ENCODE measurements at places on chromosomes 2 and 18.

- DNase-seq, result no peak
Measured at GRCh38 chr2:150484461-150485021, 2.9 kb downstream of the RND3 start.

DNA sequence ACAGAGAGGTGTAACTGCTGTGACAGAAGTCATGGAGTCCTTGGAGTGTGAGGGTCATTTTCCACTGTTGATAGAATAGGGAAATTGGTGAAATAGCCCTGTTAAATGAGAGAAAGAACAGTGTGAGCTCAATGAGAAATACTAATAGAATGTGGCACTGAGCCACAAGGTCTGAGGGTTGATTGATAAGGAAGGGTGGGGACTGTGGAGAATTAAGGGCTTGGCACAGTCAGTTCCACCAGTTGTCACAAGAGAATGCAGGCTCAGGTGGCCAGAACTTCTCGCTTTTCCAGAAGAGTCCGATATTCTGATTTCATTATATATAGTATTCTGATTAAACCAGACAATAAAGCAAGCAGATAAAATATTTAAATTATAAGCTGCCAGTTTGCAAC lies 9.1 kb upstream of the IL1RN start:
- no peak for DNase-seq

GRCh38 chr2:166147883-166148282 lies 20.1 kb upstream of the SCN1A start:
- no peak for DNase-seq

DNA sequence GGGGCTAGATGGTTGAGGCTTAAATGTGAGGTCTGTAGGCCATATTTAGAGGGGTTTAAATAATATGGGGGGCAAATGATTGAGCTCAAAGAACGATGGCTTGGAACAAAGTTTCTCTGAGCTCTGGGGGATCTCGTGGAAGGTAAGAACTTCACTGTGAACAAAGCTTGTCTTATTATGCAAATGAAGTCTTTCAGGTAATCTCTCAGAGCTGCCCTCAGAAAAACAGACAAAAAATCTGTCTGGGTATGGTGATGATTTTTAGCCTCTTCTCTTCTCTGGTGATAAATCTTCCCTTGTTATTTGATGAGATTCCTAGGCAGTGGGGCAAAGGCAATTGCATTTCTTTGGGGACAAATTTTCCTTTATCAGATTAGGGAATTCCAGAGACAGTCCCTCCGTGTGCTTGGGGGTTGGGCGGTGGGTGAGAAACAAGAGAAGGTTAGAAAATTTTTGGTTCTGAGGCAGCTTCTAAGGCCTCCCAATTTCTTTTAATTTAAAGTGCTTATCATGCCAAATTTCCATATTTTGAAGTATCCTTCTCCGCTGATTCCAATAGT lies 760.4 kb downstream of the TSN start:
- no peak for DNase-seq

- no peak for DNase-seq
Measured at GRCh38 chr2:205936446-205936845, 149.5 kb downstream of the INO80D start.

DNA sequence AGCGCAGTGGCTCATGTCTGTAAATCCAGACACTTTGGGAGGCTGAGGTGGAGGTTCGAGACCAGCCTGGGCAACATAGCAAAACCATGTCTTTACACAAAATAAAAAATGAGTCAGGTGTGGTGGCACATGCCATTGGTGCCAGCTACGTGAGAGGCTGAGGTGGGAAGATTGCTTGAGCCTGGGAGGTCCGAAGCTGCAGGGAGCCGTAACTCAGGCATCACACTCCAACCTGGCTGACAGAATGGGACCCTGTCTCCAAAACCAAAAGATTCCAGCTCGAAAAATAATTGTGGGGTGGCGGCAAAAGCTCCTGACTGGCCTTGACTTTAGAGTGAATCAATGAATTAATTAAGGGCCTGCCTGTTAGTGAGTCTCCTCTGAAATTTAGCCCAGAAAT lies 1.2 kb upstream of the ALPP start:
- no peak for DNase-seq

- DNase-seq, result no peak
Measured at GRCh38 chr2:239897596-239898235, 127.4 kb downstream of the NDUFA10 start.

GRCh38 chr2:237213315-237214022 lies 127.8 kb downstream of the COPS8 start:
- DNase-seq, result no peak

- DNase-seq, result no peak
Measured at GRCh38 chr2:45119038-45119437, 109.8 kb upstream of the SIX2 start.

- DNase-seq, result no peak
Measured at GRCh38 chr18:57352271-57352701, at the start of gene ST8SIA3. Gene ST8SIA3 (plus strand): TSS chr18:57352557. CDS start chr18:57352847, 290 bp downstream.

- DNase-seq, result no peak
Measured at GRCh38 chr2:24824966-24825882, 32.0 kb downstream of the CENPO start.

- DNase-seq, result no peak
Measured at GRCh38 chr2:16115881-16116830, 175.8 kb downstream of the MYCN start.

DNA sequence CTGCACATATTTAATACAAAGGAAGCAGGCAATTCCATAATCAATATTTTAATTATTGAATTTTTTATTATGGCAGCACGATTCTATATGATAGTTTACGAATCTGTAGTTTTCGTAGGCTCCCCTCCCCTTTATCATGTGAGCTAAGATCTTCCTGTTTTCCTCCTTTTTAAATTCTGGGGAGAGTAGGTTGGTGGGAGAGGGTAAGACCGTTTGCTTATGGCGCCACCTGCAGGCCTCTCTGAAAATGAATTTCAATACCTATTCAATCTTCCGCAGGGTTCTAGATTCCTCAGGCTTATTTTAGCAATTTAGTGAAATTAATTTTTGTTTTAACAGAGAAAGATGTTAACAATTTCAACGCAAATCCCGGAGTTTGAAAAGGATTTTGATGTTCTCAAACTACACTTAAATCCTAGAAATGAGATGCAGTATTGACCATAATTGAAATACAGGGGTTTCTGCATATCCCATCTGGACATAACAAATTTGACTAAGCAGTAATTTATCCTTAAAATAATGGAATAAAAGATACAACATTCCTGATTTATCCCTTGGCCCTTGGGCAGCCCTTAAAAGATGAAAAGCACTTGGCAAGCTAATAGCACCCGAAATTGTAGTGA lies 12.8 kb upstream of the GBX2 start:
- peak; percentile 59 for DNase-seq

DNA sequence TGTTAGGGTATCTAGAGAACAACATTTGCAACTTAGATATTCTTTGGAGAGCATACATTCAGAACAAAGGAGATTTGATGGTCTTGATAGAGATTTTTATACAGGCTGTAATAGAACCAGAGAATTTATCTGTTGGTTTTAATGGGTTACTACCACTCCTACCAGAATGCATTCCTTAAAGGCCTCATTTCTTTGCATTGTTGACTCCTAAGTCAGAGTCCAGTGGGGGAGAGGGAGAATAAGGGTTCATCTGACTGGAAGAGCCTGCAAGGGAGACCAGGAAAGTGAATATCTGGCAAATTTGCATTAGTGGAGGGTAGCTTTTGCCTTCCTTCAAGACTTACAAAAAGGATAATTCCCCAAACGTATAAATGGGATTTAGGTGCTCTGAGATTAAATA lies 29.7 kb downstream of the AGPS start:
- DNase-seq, result no peak

DNA sequence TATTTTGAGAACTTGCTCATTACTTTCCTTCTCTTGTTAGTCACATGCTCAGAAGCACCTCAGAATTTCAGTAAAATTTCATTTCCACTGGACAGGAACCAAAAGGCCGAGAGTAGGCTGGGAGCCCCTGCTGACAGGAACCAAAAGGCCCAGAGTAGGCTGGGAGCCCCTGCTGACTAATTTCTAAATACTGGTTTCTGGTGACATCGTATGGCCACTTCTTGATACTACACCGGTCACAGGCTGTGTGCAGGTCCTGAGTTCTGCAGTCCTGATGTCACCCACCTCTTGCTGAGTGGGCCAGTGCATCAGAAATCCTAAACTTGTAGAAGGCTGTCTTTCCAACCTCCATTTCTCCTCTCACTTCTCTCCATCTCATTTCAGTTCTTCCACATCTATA lies 17.7 kb upstream of the EN1 start:
- DNase-seq, result peak; percentile 3

GRCh38 chr18:78980777-78981380 lies 1.3 kb downstream of the SALL3 start:
- no peak for DNase-seq

DNA sequence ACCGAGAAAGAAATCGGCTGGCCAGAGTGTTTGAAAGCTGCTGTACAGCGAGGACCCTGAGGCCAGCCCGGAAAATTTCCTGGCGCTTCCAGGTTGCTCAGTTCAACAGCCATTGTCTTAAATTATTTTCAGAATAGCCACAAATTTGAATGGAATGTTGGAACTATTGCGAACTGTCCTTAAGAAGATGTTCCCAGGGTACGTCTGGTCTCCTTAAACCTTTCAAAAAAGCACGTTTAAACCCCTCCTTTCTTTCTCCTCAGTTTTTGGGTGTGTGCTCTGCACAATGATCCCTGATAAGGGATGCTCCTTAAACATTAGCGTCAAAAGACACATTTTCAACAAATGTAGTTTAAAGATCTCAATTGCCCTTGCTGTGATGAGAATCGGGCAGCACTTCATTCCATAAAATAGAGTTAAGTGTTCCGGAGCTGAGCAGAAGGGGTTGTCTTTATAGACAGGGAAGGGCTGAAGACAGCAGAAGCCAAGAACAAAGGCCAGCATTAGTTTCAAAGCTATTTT lies 14.5 kb upstream of the LPIN2 start:
- no peak for DNase-seq

DNA sequence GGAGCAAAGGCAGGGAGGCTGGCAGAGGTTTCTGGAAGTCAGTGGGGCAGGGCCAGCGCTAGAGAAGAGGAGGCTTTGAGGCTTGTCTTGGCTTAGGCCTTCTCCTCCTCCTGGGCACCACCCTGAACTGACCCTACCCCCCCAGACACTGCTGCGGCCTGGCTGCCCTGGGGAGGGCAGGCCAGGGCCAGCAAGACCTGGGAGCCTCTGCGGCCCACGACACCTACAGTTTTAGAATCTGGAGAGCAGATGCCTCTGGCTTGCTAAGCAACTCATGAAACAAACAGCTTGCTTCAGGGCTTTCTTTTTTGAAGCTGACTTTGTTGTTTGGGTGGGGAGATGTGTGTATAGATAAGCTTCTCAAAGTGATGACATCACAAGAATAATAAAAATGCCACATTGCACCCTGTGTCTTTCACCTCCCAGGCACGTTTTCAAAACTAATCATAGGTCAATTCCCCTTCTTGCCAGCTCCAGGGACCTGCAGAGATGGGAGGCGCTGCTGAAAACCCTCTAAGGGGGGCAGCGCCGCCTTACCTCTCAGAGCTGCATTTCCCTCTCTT lies 46.2 kb upstream of the SMAD7 start:
- DNase-seq, result no peak

DNA sequence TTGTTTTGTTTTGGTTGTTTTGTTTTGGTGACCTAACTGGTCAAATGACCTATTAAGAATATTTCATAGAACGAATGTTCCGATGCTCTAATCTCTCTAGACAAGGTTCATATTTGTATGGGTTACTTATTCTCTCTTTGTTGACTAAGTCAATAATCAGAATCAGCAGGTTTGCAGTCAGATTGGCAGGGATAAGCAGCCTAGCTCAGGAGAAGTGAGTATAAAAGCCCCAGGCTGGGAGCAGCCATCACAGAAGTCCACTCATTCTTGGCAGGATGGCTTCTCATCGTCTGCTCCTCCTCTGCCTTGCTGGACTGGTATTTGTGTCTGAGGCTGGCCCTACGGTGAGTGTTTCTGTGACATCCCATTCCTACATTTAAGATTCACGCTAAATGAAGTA lies at the start of gene TTR:
Gene TTR (plus strand): TSS at position 250 of the 400 bp plus-strand sequence. CDS start 26 bp downstream, at position 276.
- no peak for DNase-seq

GRCh38 chr2:98114643-98115330 lies 27.8 kb downstream of the VWA3B start:
- DNase-seq, result peak; percentile 22

DNA sequence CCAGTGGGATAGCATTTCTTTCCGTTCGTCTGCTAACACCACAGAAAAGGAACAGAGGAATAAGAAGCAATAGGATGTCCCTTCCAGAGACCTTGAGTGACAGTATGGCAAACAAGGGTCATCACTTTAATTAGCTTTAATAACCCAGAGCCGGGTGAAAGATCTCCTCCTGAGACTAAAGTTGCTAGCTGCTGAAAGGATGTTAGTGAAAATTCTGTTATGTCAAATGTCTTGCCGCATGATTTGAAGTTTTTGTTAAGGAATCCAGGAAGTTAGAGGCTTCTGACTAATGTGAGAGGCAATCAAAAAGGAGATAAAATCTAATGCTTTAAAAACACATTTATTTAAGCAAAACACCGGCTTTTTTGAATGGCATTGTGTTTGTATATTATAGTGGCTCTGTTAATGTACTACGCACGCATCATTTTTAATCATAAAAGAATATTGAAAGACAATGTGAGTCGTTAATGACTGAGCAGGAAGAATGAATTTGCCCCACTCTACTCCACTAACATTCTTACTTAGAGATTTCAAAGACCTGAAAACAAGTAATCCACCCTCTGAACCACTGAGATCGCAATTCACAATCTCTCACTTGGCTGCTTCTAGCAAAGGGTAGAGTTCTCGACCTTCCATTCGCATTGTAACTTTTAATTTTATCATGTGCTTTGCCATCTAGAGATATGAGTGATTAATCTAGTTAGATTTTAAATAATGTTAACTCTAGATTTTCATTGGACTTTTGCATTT lies 536.6 kb downstream of the LRRTM4 start:
- no peak for DNase-seq

DNA sequence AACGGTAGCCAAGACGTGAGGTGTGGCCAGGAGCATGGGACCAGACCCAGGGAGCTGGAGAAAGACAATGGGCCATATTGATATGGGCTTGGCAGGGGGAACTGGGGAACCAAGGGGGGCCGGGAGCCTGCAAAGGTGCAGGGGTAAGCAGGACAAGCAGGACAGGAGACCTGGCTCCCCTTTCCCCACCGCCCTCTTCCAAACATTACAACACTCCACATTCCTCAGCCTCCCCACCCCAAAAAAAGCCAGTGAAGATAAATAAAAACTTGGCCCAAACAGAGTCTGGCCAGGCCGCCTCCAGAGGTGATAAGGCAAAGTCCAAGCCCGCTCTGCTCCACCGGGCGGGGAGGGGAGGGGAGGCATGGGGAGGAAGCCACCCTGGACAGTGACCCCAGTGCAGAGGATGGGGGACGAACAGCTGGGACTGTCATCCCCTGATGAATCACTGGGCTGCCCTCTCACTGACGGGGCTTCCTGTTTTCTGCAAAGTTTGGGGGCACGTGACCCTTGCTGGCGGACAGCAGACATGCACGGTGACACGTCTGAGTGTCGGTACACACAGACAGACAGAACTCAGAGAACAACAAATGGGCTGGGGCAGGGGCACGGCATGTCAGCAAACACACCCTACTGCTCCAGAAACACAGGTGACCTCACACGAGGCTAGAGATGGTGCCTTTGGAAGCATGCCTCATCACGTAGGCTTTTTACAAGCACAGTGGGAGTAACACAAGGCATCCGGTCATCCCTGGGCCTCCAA lies 100.2 kb downstream of the TNS1 start:
- DNase-seq, result no peak

- DNase-seq, result no peak
Measured at GRCh38 chr2:9631553-9631819, 689 bp upstream of the YWHAQ start.

Data from NCI-H774 (cell line).